ENCODE measurements at places on chromosomes 4 and X. TPM values are rescaled to one million over a fixed set of nuclear protein-coding genes. Genes with fewer than 3 reads are reported as not detected.

Gene TSPAN7
- not detected for total RNA-seq

Gene ZFP92
- 0.35 TPM for total RNA-seq

Gene DCAF4L1
- not detected for total RNA-seq

Gene GRIA2
- not detected for total RNA-seq

Gene TMPRSS11D
- not detected for total RNA-seq

Gene MUC7
- not detected for total RNA-seq

Gene GPM6B
- total RNA-seq: 0.87 TPM

Gene CTAG2
- total RNA-seq: not detected

Gene LDOC1
- total RNA-seq: 7.6 TPM

Gene HERC6
- total RNA-seq: 27.4 TPM

Gene SSX4
- not detected for total RNA-seq

Gene GAGE13
- total RNA-seq: not detected

Gene SPIN2A
- not detected for total RNA-seq

Gene CXXC4
- total RNA-seq: not detected

Gene FAM9C
- not detected for total RNA-seq

Gene BMPR1B
- 6.5 TPM for total RNA-seq

Gene TCEAL9
- 123 TPM for total RNA-seq

Gene MAGEE2
- total RNA-seq: not detected

Gene ANKRD50
- 20.1 TPM for total RNA-seq

Gene SOD3
- 21.1 TPM for total RNA-seq

Gene GPAT3
- 18.9 TPM for total RNA-seq

Gene GLRB
- total RNA-seq: 20.7 TPM

Gene DMD
- total RNA-seq: 4.0 TPM

Gene PHEX
- 0.35 TPM for total RNA-seq

Gene ERVMER34-1
- 5.4 TPM for total RNA-seq

Gene DDIT4L
- total RNA-seq: 3.9 TPM

Gene DCAF8L2
- total RNA-seq: not detected

Gene VSIG1
- total RNA-seq: 4.0 TPM
